ENCODE measurements at places on chromosomes 12 and 14.

DNA sequence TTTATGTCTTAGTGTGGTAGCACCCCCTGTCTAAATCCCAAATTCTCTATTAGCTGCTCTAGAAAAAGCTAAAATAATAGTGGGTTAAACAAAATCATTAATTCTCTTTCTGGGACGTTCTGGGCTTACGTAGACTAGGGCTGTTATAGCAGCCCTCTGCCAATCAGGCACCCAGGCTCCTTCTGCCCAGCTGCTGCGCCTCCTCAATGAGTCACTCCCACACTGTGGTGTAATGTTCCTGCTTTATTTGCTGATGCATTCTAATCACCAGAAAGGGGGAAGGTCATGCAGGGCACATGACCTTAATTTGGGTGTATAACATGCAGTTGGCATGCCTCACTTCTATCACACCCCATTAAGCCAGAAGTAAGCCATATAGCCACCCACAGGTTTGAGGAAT, 294.5 kb downstream of the GALC start:
- DNase-seq = no peak

DNA sequence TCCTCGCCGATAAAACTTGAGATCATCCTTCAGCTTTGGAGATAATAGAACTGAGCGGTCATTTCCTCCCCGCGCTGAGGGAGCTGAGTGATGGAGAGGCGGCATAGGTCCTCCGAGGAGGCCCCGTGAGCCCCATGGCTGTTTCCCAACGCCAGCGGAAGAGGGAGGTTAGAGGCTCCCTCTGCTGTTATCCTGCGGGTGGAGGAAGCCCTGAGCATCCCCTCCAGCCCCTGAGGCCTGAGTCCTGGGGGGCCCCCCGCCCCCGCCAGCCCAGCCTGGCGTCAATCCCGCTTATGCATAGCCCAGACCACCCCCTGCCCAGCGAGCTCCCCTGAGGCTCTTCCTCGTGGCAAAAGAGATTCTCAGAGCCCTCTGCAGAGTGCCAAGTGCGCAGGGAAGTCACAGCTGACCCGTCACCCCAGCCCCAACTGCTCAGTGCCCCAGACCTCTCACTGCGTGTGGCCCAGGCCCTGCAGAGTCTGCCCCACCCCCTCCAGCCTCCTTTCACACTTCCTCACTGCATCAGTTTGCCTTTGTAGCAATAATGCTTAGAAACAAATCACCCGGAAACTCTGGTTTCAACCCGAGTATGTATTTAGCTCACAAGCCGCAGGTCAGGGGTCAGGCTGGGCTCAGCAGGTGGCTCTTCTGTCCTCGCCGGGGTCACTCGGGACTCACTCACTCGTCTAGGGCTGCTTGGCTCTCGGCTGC, 44.7 kb upstream of the GALNT9 start:
- DNase-seq = no peak

- DNase-seq = no peak
These were observed 267.6 kb downstream of the DUSP6 start for GRCh38 chr12:89084751-89085150.

DNA sequence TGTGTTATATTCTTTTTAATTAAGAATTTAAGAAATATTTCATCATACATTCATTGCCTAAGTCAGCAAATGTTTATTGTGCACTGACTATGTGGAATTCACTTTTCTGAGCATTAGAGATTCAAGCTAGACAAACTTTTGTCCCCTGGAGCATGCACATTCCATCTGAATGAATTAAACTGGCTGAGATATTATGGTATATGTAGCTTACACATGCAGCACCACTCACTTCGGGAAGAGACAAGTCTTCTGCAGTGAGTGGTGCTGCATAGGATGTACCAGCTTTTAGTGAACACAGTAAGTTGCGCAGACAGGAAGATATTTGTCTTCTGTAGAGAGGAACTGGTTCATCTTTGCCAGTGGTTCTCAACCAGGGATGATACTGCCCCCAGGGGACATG, 318.4 kb downstream of the SYT1 start:
- DNase-seq = no peak

DNA sequence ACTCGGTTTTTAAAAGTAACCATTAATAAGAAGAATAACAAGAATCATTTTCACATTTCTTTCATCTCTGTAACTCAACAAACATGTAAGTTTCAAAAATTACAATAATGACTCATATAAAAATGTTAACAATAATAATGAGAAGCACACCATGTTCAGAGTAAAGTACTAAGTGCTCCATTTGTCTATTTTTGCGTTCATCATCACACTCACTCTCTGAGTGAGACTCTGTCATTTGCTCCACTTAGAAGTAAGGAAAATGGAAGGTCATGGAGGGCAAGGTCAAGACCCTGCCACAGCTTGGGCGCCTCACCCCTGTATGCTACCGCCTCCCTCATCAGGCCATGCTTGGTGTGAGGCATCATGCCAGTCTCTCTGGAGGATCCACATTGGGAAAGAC, 129.9 kb downstream of the TMEM30B start:
- DNase-seq = no peak

DNA sequence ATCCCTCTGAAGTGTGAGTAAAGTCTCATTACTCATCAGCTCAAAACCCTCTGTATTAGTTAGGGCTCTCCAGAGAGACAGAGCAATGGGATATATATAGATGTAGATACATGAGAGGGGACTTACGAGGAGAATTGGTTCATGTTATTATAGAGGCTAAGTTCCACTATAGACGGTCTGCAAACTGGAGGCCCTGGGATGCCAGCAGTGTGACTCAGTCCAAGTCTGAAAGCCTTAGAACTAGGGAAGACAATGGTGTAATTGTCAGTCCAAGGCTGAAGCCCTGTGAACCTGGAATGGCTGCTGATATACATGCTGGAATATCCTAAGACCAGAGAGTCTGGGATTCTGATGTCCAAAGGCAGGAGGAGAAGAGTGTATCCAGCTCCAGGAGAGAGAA, 57.3 kb upstream of the CEP83 start:
- DNase-seq = no peak

DNA sequence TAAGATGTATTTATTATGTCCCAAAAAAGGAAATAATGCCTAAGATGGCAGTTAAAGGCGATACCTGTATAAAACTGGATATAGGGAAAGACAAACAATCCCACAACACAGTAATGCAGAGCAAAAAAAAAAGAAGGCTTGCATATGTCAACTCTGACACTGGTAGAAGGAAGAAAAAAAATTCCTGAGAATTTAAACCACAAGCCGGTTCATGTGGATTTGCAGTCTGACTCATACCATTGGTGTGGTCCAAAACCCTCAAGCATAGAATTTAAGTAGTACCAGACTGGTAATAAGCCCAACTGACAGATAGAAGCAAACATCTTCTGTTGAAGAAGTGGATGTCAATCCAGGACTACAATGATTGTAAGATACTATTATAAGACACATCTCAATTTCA, 7.2 kb downstream of the DNAI7 start:
- DNase-seq = no peak

DNA sequence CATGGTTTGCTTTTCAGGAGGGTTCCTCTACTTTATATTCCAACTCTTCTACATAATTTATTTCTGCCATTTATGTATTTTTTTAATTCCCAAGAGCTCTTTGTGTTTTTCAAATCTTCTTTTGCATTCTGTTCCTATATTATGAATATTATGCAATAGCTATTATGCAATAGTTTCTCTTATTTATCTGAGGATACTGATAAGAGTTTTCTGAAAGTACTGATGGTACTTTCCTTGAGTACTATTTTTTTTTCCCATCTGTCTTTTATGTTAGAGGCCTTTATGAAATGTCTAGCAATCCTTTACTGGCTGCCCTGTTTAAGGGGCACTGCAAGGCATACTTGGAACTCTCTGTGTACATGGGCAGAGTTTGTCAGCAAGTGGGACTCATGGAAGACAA, 93.4 kb downstream of the SLC41A2 start:
- no peak for DNase-seq

Data from coronary artery (tissue), 2 donors.